Esophagus squamous epithelium (tissue), 5 donors: ENCODE measurements at places on chromosomes 1 and 21.

DNA sequence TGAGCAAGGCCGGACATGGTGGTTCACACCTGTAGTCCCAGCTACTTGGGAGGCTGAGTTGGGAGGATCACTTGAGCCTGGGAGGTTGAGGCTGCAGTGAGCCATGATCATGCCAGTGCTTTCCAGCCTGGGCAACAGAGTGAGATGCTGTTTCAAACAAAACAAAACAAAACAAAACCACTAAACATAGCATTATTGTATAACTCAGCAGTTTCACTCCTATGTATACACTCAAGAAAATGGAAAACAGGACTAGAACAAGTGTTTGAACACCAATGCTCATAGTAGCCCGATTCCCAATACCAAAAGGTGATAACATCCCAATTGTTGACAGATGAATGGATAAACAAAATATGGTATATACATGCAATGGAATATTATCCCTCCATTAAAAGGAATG lies 1.3 kb upstream of the SPATA21 start:
- no peak for DNase-seq

DNA sequence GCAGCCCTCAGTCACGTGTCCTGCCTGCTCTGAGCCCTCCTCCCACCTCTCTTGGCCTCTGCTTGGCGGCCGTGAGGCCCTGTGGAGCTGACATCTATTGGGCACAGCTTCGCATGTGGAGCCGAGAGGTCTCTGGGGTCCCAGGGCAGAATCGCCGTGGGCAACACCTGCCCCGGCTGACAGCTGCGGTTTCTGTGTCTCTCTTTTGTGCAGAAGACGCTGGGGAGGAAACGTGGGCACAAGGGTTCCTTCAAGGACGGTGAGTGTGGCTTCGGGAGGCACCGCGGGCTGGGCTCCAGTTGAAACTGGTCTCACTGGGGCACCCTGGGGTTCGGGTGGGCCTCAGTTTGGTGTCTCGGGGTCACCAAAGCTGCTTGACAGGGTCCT lies 11.5 kb downstream of the ARHGEF16 start:
- DNase-seq = no peak

- DNase-seq = no peak
Observed at GRCh38 chr1:246794048-246794827, 70.0 kb downstream of the SCCPDH start.

DNA sequence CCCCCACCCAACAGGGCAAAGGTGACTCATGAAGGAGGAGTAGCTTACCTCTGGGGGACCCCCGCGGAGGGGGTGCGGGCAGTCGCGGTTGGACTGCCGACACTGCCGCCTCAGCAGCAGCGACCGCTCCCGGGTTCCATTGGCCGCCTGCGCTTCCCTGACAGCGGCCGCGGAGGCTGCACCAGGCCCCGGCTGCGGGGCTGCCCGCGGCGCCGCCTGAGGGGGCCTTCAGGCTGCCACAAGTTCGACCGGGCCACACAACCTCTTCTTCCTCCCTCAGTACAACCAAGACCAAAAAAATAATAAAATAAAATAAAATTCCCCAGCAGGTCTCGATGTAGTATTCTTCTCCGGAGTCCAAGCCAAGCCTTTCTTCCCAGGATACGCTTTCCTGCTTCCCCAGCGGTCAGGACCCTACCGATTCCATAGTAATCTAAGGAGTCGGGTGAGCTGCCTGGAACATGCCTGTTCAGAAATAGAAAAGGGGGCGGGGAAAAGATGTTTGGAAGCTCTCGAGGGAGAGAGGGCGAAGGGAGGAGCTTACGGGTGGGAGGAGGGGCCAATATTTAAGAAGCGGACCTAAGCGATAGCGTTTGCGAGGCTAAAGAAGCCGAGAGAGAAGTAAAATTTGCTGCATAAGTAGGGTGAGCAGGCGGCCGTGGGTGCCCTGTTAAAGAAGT lies at the start of gene PI4KB:
Gene PI4KB (minus strand): TSS at position 194 of the 680 bp plus-strand sequence. CDS start 10,935 bp downstream, outside the sequence.
- peak; percentile 53 for DNase-seq

- no peak for DNase-seq
Observed at GRCh38 chr1:3283849-3284248, 170.6 kb upstream of the ARHGEF16 start.

DNA sequence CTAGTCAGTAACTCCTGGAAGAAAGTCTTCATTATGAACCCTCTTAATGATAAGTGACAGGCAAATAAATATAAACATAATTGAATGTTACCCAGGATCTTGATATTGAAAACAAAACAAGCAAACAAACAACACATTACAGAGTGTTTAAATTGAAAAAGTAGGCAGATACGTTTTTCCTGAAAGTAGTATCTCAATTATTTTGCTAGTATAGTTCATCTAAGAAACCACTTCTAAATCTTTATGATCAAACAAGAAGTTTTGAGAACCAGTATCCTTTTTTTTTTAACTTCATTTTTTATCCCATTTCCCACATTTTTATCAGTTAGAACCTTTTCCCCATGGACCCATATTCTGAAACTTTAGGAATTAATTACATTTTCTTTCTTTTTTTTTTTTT lies 3.7 kb upstream of the WDR47 start:
- no peak for DNase-seq

- DNase-seq = no peak
Observed at GRCh38 chr1:57883642-57883995, 459.8 kb upstream of the DAB1 start.

DNA sequence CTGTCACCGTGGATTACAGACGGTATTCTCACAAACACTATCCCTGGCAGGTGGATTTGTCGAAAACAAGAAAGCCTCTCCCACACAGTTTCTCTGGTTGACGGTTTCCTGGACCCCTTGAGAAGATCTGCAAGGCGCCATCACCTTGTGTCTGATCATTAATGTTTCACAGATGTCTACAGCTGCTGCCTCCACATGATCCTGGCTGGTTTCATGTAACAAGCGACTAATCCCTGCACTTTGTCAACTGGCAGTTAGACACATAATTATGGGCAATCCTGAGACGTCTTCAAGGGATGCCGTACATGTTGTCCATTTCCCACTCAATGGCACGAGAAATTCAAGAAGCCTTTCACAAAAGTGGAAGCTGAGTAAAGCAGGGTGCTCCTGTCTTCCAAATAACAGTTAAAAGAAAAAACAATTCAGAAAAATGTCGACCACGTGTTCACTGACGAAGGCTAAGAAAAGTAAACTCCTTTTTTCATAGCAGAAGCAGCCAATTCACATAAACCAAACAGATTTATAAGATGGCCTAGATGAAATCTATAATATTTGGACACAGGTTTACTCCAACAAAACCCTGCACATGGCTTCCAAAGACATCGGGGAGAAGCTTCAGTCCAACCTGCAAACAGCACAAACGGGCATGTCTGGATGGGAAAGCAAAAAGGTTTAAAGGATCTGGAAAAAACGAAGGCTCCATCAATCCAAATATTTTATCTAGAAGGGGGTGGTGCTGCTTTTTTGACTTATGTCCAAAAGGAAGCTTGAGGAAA lies 52.2 kb downstream of the CAPZB start:
- no peak for DNase-seq

DNA sequence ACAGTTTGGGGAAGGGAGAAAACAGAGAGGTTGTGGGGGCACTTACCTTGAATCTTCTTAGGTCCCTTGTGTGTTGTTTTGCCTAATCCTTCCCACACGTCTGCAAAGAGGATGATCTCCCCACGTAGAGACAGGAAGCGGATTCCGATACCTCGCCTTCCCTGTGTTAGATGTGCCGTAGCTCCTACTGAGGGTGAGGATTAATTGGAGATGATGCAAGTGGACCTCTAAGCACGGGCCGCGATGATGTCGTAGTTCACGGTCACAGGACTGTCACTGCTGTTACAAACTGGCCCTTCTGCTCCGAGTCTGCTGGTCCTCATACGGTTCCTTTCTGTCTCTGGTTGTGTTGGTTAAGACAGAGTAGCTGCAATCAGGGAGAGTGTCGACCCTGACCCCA lies 27.7 kb downstream of the GALNT2 start:
- no peak for DNase-seq

DNA sequence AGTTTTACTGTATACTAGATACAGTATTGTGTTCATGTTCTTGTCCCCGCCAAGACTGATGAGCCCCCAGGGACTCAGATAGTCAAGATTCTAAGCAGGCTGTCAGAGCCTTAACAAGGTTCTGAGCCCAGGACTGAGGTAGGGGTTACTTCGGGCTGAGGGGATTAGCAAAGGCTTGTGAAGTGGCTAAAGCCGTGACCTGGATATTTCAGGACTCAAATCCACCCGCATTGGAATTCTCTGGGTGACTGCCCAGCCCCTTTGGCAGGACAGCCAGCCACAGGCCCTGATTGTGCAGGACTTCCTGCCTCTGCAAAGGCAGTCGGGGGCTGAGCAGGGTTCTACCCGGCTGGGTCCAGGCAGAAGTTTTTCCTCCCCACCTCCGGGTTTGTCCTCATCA lies at the start of gene PLA2G5:
Gene PLA2G5 (plus strand): TSS at position 321 of the 400 bp plus-strand sequence. CDS start 14,637 bp downstream, outside the sequence.
- no peak for DNase-seq

GRCh38 chr1:194273660-194274059 lies 1087.2 kb upstream of the B3GALT2 start:
- DNase-seq = no peak

- DNase-seq = no peak
Observed at GRCh38 chr1:39643705-39644104, 4.3 kb upstream of the HEYL start.

GRCh38 chr1:204437796-204438570 lies 26.4 kb upstream of the PPP1R15B start:
- no peak for DNase-seq
